ENCODE measurements at places on chromosomes 5 and 9.
A peak's percentile ranks its signal among the peaks of the same experiment; 100 is the strongest.

GRCh38 chr9:129934041-129934591 is 98.9 kb downstream of the USP20 start:
- DNase-seq, result no peak

DNA sequence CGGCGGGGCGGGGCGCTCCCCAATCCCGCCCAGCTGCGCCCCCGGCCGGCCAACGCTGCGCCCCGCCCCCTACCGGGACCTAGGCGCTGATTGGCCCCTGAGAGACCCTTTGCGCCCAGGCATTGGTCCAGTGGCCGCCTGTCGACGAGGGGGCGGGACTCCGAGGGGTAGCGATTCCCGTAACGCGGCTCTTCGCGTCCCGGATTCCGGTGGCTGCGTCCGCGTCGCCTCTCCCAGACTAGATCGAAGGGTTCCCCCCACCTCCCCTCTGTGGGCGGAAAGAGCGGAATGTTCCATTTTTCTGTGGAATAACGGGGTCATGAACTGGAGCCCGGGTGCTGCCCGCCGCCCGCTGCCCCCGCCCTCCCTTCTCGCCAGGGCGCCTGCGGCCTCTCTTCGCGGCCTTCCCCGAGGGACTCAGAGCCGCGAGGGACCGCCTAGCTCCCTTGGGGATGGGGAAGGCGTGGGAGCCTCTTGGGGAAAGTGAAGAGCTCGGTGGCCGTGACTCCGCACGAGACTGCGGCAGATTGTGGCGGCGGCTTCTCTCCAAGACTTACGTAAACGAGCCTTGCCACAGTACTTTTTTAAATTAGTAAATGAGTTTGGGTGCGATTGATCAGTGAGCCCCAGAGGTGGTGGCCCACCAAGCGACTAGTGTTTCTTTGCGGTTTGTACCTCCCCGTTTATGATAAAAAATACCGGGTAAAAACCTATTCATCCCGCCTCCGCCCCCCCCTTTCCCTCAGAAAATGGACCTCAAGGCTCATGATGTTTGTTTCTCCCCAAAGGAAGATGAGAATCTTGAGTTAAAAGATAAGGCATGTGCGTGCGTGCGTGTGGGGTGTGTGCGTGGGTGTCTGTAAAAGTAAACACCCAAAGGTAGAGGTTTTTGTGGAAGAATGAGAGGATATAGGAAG is 493 bp upstream of the IL6ST start:
- DNase-seq, result peak; percentile 98

- no peak for DNase-seq
Measured at GRCh38 chr5:163478126-163478981, 17.9 kb downstream of the HMMR start.

DNA sequence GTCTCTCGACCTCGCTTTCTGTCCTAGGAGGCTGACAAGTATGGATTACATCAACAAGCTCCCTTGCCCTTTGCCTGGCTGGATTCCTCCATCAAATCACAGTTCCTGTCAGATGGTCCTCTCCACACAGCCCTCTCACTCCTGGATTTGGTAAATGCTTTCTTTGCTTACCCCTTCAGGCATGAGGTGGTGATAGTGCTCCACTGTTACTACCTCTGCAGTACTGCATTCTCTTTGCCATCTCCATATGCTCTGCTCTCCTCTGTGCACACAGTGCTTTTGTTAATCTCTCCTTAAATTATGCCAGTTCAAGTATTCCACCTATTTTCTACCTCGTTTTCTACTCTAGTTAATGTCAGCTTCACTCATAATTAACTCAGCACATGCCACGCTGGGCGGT is 279.2 kb downstream of the DMAC1 start:
- no peak for DNase-seq

GRCh38 chr5:17118631-17119030 is 98.8 kb upstream of the BASP1 start:
- DNase-seq, result peak; percentile 25

- DNase-seq, result no peak
Measured at GRCh38 chr9:131946180-131946579, 133.5 kb downstream of the MED27 start.

DNA sequence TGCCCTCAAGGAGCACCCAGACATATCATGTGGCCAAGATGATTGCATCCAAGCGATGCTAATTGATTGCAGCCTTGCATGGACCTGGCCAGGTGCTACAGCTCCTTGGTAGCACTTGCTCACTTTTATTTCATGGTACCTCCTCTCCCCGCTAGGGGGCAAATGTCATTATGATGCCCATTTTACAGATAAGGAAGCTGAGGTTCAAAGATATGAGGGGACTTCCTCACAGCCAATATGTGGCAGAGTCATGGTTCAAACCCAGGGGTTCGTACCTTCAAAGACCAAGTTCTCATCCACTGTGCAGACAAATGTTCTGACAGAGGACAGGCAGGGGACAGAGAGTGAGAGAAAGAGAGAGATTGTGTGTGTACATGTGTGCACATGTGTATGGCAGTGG is 21.9 kb upstream of the KCNMB1 start:
- peak; percentile 61 for DNase-seq

DNA sequence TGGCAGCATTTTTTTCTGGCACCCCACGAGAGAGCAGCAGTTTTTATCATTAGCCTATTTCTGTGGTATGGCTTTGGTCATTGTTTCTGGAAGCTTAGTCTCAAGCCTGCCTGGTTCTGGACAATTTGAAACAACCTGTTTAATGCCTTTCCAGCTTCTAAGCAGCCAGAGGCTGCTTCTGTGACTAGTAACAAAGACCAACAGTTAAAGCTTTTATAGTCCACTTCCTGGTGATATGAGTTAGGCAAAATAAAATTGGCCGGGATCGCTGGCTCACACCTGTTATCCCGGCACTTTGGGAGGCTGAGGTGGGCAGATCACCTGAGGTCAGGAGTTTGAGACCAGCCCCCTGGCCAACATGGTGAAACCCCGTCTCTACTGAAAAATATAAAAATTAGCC is 24.0 kb downstream of the LYRM7 start:
- no peak for DNase-seq

DNA sequence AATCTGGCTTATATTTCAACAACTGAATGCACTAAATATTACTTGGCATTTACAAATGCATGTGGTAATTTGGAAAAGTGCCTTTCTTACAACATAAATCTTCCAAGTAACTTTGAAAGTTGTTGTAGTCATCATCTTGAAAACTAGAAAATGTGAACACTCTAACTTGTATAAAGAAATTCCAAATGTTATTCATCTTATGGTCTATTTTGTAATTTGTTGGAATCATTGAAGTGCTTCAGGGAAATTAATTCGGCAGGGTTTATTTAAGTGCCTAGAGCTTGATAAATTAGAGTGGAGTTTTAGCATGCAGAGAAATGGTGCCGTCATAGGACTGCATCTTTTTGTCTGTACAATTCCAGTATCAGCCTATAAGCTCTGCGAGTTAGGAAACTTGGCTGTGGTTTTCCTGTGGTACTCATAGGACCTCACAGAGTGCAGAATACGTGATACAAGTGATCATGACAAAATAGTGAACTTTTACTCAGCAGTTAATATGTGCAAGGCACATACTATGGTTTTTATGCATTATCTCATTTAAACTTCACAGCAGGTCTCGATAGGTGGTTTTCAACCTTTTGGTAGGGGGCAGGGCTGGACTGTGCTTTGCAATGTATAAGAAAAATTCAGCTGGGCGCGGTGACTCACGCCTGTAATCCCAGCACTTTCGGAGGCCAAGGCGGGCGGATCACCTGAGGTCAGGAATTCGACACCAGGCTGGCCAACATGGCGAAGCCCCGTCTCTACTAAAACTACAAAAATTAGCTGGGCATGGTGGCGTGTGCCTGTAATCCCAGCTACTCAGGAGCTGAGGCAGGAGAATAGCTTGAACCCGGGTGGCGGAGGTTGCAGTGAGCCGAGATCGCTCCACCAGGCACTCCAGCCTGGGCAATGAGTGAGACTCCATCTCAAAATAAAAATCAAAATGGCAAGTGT is 79.6 kb downstream of the RAI14 start:
- no peak for DNase-seq

GRCh38 chr9:107480386-107480789 is 9.2 kb downstream of the KLF4 start:
- DNase-seq, result no peak

DNA sequence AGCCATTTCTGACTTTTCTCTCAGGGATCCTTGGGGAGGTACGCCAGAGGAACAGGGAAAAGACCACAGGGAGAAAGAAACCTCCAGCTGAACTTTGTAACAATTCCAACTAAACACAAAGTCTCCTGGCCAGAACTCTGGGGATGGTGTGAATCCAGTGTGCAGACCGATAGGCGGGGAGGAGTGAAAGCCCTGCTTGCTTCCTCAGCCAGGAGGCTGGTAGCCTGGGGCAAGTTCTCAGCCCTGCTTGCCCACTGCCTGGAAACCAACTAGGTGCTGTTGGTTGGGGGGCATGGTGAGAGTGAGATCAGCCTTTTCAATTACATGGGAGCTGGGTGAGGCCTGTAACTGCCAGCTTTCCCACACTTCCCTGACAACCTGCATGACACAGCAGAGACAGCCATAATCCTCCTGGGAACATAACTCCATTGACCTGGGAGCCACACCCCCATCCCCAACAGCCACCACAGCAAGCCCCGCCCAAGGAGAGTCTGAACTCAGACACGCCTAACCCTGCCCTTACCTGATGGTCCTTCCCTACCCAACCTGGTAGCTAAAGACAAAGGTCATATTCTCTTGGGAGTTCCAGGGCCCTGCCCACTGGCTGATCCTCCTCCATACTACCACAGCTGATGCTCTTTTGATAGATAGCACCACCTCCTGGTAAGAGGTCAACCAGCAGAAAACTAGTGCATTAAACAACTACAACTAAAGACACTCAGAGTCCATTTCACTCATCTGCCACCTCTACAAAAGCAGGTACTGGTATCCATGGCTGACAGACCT is 100.1 kb upstream of the TNFAIP8 start:
- no peak for DNase-seq

- no peak for DNase-seq
Measured at GRCh38 chr9:21506626-21507482, 24.7 kb upstream of the IFNE start.

DNA sequence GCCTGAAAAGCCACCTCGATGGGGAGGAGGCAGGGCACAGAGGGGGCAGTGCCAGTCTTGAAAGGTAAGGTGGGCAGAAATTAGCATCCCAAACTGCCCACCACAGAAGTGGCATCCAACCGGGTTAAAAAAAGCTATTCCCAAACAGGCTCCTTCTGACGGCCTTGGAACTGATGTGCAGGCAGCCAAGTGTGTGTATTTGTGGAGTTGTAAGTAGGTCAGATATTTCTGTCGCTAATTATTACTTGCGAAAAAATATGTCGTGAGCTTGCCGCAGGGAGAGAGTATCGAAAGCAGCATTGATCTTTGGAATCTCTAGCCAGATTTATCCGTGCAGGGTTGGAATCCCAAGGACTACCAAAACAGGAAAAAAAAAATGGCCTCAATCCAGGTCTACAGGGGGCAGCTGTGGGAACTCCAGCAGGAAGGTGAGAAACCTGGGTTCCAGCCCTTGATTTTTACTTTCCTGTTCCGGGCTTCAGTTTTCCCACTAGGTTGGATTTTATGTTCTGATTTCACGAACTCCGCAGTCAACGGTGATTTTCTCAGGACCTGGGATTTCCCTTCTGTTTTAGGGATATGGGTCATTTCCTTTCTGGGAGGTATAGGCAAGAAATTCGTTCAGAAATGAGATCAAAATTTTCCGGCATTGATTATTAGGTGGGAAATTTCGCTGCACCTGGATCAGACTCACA is 200.8 kb downstream of the RGS3 start:
- DNase-seq, result no peak
